Fibroblast of skin of right quadriceps (primary cell): ENCODE measurements at places on chromosomes 3 and 15.

DNA sequence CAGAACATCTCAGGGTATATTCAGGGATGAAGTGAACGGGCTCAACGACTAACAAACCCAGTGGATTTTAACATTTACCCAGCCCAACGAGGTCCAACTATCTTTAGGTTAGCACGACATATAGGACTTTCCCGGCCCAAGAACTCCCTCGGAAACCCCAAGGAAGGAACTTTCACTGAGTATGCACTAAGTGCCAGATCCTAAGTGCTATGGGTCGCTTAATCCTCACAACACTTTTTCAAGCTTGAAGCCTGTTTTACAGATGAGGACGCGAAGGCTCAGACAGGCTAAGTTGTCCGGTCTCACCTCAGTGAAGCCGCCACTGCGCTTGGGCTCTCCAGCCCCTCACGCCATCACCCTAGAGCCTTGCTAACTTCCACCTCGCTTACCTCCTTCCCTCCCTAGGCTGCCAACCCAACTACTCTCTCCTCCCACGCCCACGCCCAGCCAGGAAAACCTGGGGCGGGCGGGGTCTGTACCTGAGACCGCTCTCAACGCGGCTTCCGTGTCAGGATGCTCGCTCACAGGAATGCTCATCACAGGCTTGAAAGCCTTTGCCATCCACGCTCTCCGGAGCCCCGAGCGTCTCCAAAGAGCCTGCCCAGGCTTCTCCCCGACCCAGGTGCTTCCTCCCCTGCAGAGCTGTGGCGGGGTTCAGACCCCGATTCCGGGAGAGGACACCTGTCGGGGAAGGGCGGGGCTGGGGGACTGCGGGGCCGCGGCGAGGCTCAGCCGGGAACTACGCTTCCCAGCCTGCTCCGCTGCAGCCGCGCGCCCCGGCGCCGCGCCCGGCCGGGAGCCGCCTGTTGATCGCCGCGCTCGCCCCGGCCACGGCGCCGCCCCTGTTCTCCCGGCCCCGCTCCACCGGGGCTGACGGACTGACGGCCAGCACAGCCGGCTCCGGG is at the start of gene TMOD2:
Gene TMOD2, plus strand, starts transcription at position 806 of the 905 bp plus-strand sequence. CDS start 14,845 bp downstream, outside the sequence.
- no peak for DNase-seq

- peak; percentile 25 for DNase-seq
These were observed 40.0 kb downstream of the ARRDC4 start for GRCh38 chr15:98000249-98001203.

DNA sequence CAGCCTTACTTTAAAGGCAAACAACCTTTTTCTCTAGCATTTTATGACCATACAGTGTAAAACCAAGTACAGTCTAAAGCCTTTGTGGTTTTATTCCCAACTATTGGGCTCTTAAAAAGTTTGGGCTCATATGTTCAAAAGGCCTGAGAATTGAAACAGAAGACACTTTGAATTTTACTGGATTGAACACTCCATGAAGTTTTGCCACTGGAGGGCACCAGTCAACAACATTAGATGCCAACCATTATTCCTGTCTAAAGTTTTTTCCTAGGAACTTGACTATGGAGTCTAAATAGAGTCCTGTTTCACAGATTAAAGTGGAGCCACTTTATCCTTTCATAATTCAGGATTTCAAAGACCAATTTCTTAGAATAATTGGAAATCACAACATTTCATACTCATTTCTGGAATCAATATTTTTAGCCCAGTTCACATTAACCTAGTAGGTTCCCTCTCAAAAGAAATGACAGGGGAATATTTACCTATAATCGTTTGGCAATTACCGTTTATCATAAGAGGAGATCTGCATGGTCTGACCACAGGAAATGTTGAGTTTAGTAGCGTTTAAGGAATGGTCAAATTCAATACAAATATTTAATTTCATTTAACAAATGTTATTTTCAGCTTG is 244.1 kb upstream of the PDZRN3 start:
- peak; percentile 49 for DNase-seq

- DNase-seq, result no peak
These were observed 746.4 kb upstream of the NR2F2 start for GRCh38 chr15:95584088-95584487.

- no peak for DNase-seq
These were observed 2.9 kb upstream of the USP50 start for GRCh38 chr15:50549326-50549725.

DNA sequence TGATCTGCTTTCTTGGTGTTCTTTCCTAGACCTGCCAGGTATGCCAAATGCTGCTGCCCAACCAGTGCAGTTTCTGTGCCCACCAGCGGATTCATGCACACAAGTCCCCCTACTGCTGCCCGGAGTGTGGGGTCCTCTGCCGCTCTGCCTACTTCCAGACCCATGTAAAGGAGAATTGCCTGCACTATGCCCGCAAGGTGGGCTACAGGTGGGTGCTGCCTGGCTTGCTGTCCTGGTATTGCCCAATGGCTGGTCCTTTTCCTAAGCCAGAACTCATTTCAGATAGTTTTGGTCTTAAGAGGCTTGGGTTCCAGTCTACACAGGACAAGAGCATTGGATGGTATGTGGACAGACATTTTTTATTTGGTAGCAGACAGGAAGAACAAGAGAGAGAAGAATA is 26.5 kb upstream of the ALPK3 start:
- no peak for DNase-seq

GRCh38 chr15:80418892-80419537 is 14.8 kb downstream of the ARNT2 start:
- DNase-seq, result peak; percentile 53

- DNase-seq, result peak; percentile 35
These were observed 91.1 kb upstream of the KLF13 start for GRCh38 chr15:31235311-31236183.

GRCh38 chr15:60591496-60592370 is 112.8 kb upstream of the ICE2 start:
- DNase-seq, result peak; percentile 26

GRCh38 chr3:138389841-138390581 is 41.6 kb downstream of the MRAS start:
- DNase-seq, result peak; percentile 95

- no peak for DNase-seq
These were observed 40.0 kb downstream of the ASB7 start for GRCh38 chr15:100642213-100642949.

DNA sequence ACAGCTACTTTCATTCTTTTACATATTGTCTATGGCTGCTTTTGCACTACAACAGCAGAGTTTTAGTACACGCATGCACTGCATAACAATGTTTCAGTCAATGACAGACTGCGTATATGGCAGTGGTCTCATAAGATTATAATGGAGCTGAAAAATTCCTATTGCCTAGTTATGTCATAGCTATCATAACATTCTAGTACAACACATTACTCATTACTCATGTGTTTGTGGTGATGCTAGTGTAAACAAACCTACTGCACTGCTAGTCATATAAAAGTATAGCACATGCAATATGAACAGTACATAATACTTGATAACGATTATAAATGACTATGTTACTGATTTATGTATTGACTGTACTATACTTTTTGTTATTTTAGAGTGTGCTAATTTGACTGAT is 47.9 kb downstream of the QTRT2 start:
- DNase-seq, result peak; percentile 9

- no peak for DNase-seq
These were observed 13.9 kb downstream of the FAM3D start for GRCh38 chr3:58652624-58653023.

- DNase-seq, result peak; percentile 86
These were observed 16.8 kb upstream of the SMAD3 start for GRCh38 chr15:67048281-67049279.

DNA sequence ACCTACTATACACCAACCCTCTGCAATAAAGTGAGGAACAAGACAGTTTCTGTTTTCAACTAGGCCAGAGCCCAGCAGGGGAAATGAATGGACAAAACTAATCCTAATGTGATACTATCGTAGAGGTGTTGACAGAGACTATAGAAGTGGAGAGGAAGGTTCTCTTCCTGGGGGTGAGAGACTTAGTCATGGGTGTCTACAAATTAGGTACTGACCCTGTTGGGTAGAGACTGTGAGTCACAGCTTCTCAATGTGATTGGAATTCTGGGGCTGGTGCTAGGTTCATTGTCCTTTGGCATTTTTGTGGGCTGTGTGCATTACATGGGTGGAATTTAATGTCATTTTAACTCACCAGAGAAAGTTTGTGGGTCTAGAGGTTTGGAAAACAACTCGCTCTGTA is 79.3 kb downstream of the ADAMTSL3 start:
- DNase-seq, result peak; percentile 81

DNA sequence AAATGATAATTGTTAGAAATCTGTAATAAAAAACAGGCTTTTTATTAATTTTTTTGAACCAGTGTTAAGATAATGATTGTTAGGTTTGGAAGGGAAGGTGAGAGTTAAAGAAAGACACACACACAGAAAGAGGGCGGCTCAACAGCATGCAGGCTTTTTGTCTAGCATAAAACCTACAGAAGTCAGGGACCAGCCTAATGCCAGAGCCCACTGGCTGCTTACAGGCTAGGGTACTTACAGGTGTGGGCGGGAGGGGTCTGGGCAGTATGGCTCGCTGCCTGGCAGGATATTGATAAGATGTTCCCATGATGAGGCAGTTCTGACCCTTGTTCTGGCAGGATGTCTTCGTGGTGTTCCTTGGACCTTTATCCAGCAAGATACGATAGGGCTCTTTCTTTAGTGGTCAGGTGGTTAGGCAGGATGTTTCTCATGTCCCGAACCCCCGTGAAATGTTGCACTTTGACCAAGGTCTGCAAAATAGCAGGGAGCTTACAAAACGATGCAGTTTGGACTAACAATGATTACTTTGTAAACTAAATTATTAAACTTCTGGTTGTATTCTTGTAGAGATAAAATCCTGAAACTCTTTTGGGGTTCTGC is 84.7 kb downstream of the DCUN1D1 start:
- no peak for DNase-seq

- DNase-seq, result peak; percentile 77
These were observed 212.6 kb upstream of the PLSCR5 start for GRCh38 chr3:146817704-146818103.

DNA sequence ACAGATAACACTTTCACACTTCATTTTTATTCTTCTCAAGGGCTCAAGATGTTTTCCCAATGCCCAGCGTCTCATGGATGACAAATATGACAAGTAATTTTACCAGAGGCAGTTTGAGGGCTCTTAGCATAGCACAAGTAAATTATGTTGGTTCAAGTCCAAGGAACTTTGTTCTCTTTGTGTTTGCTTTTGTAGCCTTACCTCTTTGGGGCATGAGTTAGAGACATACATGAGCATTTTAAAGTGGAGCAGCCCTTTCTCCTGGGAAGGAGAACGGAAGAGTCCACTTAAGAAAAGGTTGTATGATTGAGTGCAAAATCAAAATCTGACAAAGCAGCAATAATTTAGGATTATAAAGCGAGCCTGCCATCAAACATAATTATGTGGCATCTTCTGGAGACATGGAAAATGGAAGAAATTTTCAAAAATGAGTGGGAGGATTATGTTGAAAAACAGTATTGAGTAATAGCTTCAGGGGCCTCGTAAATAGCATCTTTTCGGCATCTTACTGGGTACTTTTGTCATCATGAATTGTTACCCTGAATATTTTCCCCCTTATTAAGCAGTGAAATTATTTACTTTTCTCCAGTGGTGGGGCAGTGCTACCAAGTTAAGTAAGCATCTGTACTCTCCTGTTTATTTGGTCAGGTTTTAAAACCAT is 65.9 kb downstream of the PGPEP1L start:
- DNase-seq, result no peak

- peak; percentile 28 for DNase-seq
These were observed 108.3 kb downstream of the TOP2B start for GRCh38 chr3:25556447-25556846.

- DNase-seq, result no peak
These were observed 44.6 kb upstream of the POU1F1 start for GRCh38 chr3:87320756-87321626.

- no peak for DNase-seq
These were observed 67.2 kb downstream of the WDR76 start for GRCh38 chr15:43893956-43894355.

GRCh38 chr15:53115563-53115962 is 325.4 kb upstream of the ONECUT1 start:
- DNase-seq, result no peak

GRCh38 chr3:187088701-187089100 is 50.6 kb downstream of the RPL39L start:
- DNase-seq, result no peak

- DNase-seq, result peak; percentile 50
These were observed 454.9 kb downstream of the IL5RA start for GRCh38 chr3:2655229-2655701.

GRCh38 chr3:187064210-187065115 is 74.8 kb downstream of the RPL39L start:
- DNase-seq, result peak; percentile 60

- no peak for DNase-seq
These were observed 47.2 kb downstream of the SPTSSB start for GRCh38 chr3:161323926-161324621.

- no peak for DNase-seq
These were observed 39.6 kb downstream of the GOLM2 start for GRCh38 chr15:44328135-44328534.

DNA sequence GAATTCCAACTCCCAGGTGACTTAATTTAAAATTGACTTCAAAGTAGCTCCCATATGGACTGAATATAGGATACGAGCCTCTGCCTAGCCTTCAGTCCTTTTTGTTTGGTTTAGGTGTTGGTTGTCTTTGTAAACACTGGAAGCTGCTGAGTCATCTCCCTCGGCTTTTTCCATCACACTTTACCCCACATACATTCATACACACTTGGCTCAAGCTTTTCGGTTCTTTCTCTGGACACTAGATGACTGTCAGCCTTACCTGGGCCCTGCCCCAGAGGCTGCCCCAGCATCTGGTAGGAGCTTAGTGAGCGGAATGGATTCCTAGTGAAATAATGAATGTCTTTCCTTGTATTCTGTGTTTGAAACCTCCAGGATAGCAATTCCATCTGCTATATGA is 201.5 kb upstream of the IL12A start:
- DNase-seq, result peak; percentile 80

- peak; percentile 63 for DNase-seq
These were observed 142.8 kb downstream of the EDEM1 start for GRCh38 chr3:5330152-5330810.

DNA sequence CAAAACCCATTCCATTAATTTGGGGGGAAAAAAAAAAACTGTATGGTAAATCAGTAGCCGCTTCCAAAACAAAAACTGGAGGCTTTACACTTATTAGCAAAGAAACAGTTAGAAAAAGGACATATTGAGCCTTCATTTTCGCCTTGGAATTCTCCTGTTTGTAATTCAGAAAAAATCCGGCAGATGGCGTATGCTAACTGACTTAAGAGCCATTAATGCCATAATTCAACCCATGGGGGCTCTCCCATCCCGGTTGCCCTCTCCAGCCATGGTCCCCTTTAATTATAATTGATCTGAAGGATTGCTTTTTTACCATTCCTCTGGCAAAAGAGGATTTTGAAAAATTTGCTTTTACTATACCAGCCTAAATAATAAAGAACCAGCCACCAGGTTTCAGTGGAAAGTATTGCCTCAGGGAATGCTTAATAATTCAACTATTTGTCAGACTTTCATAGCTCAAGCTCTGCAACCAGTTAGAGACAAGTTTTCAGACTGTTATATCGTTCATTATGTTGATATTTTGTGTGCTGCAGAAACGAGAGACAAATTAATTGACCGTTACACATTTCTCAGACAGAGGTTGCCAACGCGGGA is 9.4 kb upstream of the RPL24 start:
- DNase-seq, result peak; percentile 59
